ENCODE measurements at places on chromosomes 1 and 21. TPM values are rescaled to one million over a fixed set of nuclear protein-coding genes. Genes with fewer than 3 reads are reported as not detected.

Gene CD48
- 404 TPM for total RNA-seq

Gene IBA57
- total RNA-seq, result 4.5 TPM

Gene FH
- total RNA-seq, result 58.8 TPM

Gene HSPA6
- 0.91 TPM for total RNA-seq

Gene DCST1
- total RNA-seq, result not detected

Gene IGSF21
- not detected for total RNA-seq

Gene RGS5
- 3.7 TPM for total RNA-seq

Gene SIKE1
- total RNA-seq, result 68.5 TPM

Gene SPRR2B
- not detected for total RNA-seq

Gene TLR5
- 0.23 TPM for total RNA-seq

Gene HMGCS2
- not detected for total RNA-seq

Gene RGS1
- 67.3 TPM for total RNA-seq

Gene INSRR
- total RNA-seq, result 0.13 TPM

Gene OR10J1
- total RNA-seq, result not detected

Gene OR10J5
- total RNA-seq, result not detected

Gene DCDC2B
- not detected for total RNA-seq
